ENCODE measurements at places on chromosomes 11 and 22.

GRCh38 chr11:126839496-126839895 is 161.1 kb downstream of the KIRREL3 start:
- no peak for DNase-seq

DNA sequence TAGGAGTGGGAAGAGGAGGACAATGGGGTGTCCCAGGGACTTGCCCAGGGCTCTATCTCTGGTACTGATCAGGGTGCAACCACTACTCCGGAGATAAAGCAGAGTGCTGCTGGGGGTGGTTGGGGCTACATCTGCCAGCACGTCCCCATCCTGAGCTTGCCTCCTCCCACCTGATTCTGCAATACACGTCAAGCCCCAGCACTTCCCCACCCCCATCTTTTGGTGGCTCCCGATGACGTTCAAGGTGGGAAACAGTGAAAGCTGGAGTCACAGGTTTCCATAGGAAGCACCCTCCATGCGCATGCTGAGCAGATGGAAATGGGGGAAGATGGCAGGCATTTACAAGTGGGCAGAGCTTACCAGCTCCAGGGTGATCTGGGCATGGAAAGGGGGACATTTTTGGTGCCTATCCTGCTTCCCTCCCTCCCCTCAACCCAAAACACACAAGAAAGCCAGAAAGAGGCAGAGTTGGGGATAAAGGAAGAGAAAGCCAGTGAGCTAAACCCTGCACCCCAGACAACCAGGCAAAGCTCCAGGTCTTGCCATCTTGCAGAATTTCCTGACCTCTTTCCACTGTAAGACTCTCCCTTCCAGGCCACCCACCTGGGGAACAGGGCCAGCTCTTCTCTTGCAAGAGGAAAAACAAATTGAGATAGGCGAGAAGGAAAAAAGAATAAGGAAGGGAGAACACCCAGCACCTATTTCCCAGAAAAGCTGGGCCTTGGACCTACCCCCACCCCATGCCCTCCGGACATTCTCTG is 15.8 kb downstream of the SYT7 start:
- no peak for DNase-seq

GRCh38 chr11:38131535-38131934 is 1533.5 kb upstream of the RAG2 start:
- DNase-seq, result no peak

GRCh38 chr11:42996421-42997307 is 315.1 kb upstream of the API5 start:
- no peak for DNase-seq

- DNase-seq, result no peak
Measured at GRCh38 chr22:31081963-31082605, 966 bp downstream of the SMTN start.
